ENCODE measurements at places on chromosomes 1 and 21.
A peak's percentile ranks its signal among the peaks of the same experiment; 100 is the strongest.

GRCh38 chr1:52139817-52140540 is 1.9 kb upstream of the ZFYVE9 start:
- peak; percentile 98 for DNase-seq

DNA sequence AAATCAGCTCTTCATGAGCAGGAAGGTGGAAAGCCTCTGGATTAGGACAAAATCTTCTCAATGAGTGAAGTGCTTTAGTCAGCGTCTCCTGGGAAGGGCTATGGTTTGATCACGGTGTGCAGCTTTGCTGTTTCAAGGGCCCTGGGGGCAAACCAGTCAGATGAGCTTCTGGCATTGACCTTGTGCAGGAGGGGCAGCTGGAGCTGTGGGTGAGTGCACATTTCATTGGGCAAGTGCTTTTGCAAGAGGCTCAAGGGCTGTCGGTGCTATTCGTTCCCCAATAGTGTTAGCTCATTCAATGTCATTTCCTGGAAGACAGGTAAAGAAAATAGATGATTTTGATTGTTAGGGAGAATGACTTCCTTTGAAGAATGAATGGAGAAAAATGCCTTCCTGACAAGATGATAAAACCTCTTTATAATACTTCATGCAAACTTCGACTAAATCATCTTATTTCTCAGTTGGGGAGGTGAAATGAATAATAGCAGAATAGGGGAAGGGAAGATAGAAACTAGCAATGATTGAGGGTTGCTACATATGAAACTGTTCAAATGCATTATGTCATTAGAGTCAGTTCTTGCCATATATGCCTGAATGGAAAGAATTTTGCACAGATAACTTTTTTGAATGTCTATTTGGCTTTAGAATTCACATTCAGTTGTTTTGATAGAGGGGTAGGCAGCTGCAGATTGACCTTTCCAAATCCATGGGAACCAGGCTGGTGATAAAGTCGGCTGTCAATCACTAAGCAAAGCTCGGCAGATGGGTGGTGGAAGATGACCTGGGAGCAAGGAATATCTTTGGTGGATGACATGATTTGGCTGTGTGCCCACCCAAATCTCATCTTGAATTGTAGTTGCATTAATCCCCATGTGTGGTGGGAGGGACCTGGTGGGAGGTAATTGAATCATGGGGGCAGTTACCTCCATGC is 12.9 kb upstream of the DISC1 start:
- DNase-seq = no peak

GRCh38 chr21:43956670-43957035 is 55.5 kb upstream of the TRAPPC10 start:
- peak; percentile 67 for DNase-seq

DNA sequence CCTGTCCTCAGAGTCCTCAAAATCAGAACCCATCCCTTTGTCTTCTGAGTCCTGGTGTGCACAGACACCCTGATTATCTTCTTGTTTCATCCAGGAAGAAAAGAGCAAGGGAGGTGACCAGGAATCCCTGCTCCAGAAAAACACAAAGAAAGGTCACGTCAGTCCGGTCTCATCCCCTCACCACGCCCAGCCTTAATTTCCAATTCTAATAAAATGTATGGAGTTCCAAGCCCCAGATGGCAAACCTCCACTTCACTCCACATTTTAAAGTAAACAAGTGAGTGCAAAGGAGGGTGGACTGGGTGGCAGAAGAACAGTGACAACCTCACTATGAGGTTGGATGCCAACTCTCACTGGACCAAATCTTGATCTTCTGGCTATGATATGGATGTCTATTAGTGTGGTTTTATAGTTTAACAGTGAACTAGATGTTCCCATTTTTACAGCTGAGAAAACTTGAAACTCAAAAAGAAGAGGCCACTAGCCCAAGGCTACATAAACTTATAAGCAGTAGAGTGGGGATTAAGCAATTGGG is 22.0 kb downstream of the ZNF697 start:
- DNase-seq = no peak

GRCh38 chr1:238107322-238107721 is 216.6 kb upstream of the ZP4 start:
- no peak for DNase-seq

- peak; percentile 39 for DNase-seq
Measured at GRCh38 chr1:46094471-46095005, 37.9 kb downstream of the PIK3R3 start.

- DNase-seq = no peak
Measured at GRCh38 chr1:83593073-83593472, 405.9 kb downstream of the TTLL7 start.

Measured in iris pigment epithelial cell (primary cell).